Lower lobe of right lung (tissue), 2 donors: ENCODE measurements at places on chromosomes 11 and 22. TPM values are rescaled to one million over a fixed set of nuclear protein-coding genes. Genes with fewer than 3 reads are reported as not detected.

DNA sequence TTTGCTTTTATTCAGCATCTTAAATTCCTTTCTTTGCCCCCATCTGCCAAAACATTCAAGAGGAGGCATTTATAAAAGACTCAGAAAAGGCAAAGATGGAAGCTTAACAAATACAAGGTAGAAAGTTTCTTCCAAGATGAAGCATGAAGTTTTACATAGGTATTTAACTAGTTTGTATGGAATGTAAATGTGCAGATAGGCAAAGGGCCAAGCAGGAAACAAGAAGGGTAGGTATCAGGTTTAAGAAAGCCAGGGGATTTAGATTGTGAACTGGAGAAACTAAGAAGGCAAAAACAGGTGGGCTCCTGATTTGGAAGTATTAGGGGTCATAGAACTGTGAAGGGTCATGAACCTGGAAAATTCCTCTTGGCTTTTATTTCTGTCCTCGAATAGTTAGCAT lies 62.6 kb downstream of the PPP2R1B start:
- no peak for DNase-seq

GRCh38 chr11:77400271-77400670 lies 73.6 kb downstream of the PAK1 start:
- no peak for DNase-seq

DNA sequence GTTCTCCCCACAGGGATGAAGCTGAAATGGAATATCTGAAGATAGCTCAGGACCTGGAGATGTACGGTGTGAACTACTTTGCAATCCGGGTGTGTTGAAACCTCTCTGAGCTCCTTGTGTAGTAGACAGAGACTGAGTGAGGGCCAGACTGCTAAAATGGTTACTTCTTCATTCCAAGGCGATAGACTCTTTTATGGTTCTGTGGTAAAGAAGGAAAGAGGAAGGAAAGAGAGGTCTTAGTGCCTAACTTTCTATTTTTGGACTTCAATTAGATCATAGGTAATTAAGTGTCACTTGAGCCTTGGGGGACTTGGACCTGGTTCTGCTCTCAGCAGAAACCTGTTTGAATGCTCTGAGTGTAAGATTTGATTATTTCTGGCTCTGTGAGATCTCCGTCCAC lies 54.7 kb downstream of the NF2 start:
- no peak for DNase-seq

SCUBE2 gene
- 7.1 TPM for total RNA-seq

HBG1 gene
- total RNA-seq = not detected

RASD2 gene
- total RNA-seq = 3.6 TPM

ANO1 gene
- total RNA-seq = 9.0 TPM

CNGA4 gene
- 3.8 TPM for total RNA-seq
